ENCODE measurements at places on chromosomes 11 and 22.

GRCh38 chr11:65170058-65170534 is at the start of gene SPDYC:
Gene SPDYC (plus strand): TSS chr11:65170233. CDS start chr11:65171358, 1,125 bp downstream.
- DNase-seq = no peak

DNA sequence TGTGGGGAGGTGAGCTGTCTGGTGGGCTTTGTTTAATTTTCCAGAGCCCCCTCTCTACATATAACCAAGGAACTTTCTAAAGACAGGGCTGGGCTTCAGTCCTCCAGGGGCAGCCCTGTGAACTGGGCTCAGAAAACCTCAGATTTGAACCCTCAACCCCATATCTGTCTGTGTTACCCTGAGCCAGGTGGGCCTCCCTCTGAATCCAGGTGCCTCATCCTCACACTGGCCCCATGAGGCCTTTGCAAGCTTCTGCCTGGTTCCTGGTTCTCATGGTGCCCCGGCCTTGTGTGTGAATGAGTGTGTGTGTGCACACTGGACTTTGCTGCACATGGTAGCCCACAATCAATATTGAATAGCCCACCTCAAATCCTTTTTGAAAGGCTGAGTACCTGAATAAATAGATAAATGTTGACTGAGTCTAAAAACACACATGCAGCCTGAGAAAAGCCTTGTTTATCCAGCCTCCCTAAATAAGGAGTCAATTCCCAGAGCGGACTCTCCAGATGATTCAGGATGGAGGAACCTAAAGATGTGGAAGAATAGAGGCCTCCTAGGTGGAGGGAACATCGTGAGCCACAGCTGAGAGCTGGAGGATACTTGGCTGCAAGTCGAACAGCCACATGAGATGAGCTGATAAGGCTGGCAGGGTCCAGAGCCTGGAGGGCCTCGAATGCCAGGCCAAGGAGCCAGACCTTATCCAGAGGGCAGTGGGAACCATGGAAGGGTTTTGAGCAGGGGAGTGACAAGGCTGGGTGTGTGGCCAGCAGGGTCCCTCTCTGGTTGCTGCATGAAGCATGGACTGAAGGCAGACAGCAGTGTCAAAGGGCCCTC is 28.1 kb upstream of the P2RY2 start:
- no peak for DNase-seq

GRCh38 chr11:128492903-128493569 is 94.3 kb downstream of the ETS1 start:
- DNase-seq = no peak

DNA sequence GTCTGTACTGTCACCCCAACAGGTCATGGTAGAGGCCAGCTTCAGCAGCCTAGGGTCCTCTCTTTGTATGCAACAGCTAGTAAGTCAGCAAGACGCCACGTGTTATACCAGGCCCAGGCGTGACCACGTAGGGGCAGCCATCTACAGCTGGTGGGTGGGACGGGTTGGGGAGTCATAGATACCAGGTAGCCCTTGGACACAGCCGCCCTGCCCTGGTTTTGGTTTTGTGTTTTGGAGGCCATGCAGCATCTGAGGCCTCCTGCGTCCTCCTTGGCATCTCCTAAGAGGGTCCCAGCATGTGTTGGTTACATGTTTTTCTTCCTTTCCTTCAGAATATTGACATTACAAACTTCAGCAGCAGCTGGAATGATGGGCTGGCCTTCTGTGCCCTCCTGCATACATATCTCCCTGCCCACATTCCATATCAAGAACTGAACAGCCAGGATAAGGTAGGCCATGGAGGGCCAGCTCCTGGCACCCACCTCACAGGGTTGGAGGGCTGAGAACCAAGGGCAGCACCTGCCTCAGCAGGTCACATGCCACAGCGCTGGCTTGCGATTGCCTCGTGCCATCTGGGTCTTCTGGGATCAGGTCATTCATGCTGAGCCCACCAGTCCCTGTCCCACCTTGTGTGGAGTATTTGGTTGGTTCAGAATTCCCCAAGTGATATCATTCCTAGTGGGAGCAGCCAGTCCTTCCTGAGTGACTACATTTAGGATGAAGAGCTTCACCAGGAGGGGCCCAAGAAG is 16.0 kb upstream of the ADORA2A start:
- no peak for DNase-seq

GRCh38 chr11:128367573-128367972 is 219.8 kb downstream of the ETS1 start:
- peak; percentile 8 for DNase-seq

DNA sequence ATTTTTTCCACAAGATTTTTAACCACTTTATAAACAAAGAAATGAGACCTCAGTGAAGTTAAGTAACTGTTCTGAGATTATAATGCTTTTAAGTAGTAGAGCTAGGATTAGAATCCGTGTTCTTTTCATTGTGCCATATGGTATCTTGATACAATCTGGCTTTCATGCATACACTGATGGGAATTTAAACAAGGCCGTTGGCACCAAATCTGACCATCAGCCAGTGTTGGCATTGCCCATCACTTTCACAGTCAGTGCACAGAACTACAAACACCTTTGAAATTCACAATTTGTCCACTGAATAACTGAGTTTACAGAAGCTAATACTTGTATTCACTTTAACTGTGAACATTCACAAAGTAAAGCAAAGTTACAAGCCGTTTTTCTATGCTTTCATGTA is 1228.0 kb downstream of the TBC1D22A start:
- no peak for DNase-seq

- DNase-seq = no peak
These were observed 230.1 kb upstream of the DDI1 start for GRCh38 chr11:103806130-103806895.

DNA sequence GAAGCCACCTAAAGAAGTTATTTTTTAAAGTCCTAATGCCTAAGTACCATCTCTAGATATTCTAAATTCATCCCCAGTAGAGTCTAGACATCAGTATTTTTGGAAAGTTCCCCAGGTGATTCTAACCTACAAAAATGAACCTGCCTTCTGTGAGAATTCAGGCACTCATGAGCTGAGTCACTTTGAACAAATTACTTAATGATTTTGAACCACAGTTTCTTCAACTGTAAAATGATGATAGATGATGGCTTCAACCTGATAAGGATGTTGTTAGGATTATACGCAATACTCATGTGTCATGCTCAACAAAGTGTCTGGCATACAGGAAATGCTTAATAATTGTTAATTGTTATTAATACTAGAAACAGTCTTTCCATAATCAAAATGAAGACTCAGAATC is 82.8 kb upstream of the OR5AK2 start:
- DNase-seq = no peak

DNA sequence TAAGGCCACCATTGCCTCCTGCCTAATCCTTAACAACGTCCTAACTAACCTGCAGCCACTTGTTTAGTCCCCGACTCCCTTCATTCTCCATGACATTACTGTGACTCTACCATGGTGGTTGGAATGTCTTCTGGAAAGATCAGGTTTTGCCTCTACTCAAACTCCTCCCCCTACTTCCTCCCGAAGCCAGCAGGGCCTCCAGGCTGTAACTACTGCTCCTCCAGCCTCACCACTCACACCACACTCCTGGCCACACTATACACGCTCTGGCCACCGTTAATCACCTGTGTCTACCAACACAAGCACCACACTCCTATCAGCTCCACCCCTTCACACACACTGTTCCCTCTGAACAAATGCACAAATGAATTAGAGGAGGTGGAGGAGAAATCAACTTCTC is 69.2 kb downstream of the PACSIN2 start:
- DNase-seq = no peak

- DNase-seq = no peak
These were observed 333.3 kb downstream of the MIAT start for GRCh38 chr22:26990503-26991189.

GRCh38 chr11:71298761-71299181 is 46.4 kb upstream of the SHANK2 start:
- no peak for DNase-seq

GRCh38 chr22:17272511-17272991 is 53.3 kb upstream of the ADA2 start:
- peak; percentile 39 for DNase-seq

- peak; percentile 78 for DNase-seq
These were observed 20.0 kb downstream of the TRMU start for GRCh38 chr22:46355369-46355995.

GRCh38 chr11:34976496-34977088 is 60.2 kb downstream of the PDHX start:
- DNase-seq = no peak

DNA sequence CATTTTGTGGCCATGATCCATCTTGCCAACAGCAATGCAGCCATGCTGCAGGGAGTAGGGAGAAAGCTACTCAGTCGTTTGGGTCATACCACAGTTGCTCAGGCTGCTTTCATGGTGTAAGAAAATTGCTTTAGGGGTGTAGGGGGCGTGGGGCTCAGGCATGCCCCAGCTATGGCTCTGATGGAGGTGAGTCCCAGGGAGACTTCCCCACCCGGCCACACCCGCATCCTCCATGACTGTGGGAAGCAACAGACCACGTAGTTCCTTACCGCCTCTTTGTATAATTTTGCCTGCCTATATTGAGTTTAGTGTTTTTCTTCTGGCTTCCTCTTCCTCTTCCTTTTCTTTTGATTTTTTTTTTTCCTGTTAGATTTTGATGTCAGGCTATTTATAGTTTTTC is 58.8 kb downstream of the SPECC1L start:
- DNase-seq = peak; percentile 6

DNA sequence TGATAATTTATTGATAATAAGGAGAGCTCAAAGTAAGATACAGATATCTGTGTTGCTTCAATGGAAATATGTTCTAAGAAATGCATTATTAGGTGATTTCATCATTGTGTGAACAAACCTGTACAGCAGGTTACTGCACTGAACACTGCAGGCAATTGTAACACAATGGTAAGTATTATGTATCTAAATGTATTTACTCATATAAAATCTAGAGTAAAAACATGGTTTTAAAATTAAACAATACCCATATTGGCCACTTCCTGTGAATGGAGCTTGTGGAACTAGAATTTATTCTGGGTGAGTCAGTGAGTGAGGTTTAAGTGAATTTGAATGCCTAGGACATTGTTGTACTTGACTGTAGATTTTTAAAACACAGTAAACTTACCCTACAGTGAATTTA is 722.9 kb upstream of the RAG2 start:
- DNase-seq = no peak

GRCh38 chr11:105000797-105001196 is 22.2 kb downstream of the CASP5 start:
- DNase-seq = peak; percentile 59

GRCh38 chr22:30332551-30332950 is 5.8 kb upstream of the TBC1D10A start:
- no peak for DNase-seq

- DNase-seq = no peak
These were observed 24.3 kb downstream of the FAM118A start for GRCh38 chr22:45334068-45334467.

DNA sequence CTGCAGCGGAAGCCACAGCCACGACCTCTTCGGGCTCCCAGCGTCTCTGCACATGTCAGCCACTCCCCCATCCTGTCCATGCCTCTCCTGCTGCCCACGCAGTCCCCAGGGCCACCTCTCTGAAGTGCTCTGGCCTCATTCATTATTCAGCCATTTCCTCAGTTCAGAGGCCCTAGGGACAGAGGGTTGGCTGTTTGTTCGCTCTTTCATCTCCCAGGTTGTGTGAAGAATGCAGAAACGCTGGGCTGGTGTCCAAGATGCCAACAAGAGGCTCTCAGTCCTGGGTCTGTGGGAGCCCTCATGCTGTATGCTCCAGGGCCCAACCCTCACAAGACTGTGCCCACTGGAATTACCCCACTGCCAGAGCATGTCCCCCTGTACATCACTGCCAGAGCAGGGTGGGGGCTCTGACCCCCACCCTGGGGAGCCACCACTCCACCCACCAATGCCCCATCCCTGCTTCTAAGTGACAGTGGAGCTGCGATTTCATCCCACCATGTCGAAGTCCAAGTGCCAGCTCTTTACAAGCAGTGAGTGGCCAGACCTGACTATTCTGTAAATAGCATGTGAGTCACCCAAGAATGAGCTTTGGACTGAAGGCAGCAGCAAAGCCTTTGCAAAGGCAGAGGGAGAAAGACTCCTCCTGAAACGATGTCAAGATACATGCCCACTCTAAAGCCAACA is 209.6 kb downstream of the BUD13 start:
- no peak for DNase-seq

- DNase-seq = no peak
These were observed 1.4 kb downstream of the ALG12 start for GRCh38 chr22:49916831-49917230.

DNA sequence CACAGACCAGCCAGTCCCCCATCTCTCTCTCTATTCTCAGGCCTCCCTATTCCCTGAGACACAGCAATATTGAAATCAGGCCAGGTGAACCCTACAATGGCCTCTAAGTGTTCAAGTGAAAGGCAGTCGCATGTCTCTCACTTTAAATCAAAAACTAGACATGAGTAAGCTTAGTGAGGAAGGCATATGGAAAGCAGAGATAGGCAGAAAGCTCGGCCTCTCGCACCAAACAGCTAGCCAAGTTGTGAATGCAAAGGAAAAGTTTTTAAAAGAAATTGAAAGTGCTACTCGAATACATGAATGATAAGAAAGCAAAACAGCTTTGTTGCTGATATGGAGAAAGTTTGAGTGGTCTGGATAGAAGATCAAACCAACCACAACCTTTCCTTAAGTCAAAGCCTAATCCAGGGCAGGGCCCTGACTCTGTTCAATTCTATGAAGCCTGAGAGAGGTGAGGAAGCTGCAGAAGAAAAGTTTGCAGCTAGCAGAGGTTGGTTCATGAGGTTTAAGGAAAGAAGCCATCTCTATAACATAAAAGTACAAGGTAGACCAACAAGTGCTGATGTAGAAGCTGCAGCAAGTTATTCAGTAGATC is 19.8 kb upstream of the MPZL2 start:
- no peak for DNase-seq

GRCh38 chr11:75445315-75445953 is 12.4 kb upstream of the KLHL35 start:
- peak; percentile 82 for DNase-seq

DNA sequence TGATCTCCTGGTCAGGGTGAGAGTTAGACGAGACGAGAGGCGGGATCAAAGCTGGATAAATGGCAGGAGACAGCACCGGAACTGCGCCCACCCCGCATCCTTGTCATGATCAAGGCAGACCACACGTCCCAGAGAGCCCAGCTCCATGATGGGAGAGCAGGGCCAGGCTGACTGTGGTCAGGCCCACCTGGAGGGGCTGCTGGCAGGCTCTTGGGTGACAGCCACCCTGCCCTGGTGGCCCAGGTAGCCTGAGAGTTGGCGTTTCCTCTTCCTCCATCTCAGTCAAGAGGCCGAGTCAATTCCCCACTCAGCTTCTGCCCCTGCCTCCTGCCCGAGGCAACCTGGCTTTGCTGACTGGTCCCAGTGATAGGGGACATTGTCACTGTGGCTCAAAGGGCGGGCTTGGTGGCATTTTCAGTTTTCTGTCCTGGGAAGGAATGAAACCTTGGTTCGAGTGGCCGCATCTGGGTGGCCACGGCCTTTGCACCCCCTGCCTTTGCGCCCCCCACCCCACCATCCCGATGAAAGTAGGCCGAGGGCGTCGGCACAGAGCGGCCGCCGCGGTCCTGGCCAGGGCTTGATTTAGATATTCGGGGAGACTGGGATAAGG is 60.8 kb upstream of the PPARA start:
- DNase-seq = no peak

- DNase-seq = no peak
These were observed 20.2 kb upstream of the CHKA start for GRCh38 chr11:68141246-68142027.
